ENCODE measurements at places on chromosomes 12 and 14.

DNA sequence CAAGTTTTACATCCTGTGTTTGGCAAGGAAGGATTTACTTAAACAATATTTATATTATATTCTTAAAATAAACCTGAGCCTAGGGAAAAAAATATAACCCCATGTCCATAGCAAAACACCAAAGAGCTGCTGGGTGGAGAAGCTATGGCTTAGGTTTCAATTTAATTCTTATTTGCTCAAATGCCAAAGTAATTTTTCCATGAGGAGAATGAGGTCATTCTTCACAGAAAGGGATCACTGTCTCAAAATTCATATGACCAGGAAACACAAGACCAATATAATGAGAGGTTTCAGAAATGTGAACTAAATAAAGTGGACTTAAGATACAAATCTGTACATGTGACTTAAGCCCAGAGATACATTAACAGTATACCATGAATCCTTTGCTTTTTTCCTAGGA, 195.0 kb downstream of the PHLDA1 start:
- DNase-seq, result no peak

DNA sequence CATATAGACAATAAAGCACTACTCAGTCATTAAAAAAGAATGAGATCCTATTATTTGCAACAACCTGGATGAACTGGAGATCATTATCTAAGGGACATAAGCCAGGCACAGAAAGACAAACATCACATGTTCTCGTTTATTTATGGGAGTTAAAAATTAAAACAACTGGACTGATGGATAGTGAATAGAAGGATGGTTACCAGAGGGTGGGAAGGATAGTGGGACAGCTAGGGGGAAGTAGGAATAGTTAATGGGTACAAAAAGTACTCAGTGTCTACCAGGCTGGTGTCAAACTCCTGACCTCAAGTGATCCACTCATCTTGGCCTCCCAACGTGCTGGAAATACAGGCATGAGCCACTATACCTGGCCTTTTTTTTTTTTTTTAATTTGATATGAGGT, 56.7 kb upstream of the KTN1 start:
- no peak for DNase-seq

- DNase-seq, result peak; percentile 20
Observed at GRCh38 chr14:104217486-104218360, 79.3 kb downstream of the KIF26A start.

DNA sequence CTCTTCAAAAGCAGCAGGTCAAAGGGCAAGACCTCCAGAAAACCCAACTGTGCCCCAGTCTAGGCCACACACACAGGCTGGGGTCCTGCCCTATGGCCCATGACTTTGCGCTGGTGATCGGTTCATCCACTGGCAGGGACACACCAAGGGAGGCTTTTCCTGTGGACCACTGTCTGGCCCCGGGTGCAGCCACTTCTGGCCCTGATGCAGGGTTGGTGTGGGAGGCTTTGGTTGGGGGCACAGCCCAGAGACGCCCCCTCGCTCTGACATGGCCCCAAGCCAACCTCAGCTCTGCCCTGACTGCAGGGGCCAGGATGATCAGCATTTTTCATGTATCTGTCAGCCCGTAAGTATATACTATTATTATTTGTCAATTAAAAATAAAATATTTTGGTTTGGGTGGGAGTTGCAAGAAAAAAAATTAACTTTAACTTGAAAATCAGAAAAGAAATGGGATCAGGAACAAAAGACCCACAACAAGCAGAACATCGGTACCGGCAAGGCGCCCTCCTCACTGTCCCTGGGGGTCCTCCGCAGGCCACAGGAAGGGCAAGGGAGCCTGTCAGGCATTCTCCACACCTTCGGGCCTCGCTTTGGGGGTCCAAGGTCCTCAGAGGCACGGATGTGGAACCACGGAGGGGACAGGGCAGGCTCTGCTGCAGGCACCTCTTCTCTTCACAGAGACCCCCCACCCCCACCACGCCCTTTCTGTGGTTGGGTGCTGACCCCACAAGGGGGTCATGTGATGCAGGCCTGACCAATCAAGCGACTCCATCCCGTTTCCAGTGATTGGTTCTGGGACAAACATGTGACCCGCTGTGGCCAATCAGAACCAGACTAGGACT, 181.5 kb upstream of the SFSWAP start:
- no peak for DNase-seq

DNA sequence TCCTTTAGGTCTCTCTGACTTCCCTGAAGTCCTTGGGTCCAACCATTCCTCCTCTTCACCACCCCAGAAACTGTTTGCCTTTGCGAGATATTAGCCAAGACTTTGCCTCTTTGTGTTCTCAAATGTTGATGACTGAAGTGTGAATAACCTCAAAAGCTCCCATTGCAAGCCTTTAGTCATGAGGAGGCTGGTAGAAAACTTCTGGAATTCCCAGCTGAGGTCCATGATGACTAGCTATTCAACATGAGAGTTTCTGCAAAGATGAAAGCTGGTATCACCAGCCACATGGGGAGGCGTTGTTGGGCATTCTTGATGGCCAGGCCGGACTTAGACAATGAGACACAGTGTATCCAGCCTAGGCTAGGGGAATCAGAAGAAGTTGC, 111.7 kb downstream of the TBX5 start:
- no peak for DNase-seq

DNA sequence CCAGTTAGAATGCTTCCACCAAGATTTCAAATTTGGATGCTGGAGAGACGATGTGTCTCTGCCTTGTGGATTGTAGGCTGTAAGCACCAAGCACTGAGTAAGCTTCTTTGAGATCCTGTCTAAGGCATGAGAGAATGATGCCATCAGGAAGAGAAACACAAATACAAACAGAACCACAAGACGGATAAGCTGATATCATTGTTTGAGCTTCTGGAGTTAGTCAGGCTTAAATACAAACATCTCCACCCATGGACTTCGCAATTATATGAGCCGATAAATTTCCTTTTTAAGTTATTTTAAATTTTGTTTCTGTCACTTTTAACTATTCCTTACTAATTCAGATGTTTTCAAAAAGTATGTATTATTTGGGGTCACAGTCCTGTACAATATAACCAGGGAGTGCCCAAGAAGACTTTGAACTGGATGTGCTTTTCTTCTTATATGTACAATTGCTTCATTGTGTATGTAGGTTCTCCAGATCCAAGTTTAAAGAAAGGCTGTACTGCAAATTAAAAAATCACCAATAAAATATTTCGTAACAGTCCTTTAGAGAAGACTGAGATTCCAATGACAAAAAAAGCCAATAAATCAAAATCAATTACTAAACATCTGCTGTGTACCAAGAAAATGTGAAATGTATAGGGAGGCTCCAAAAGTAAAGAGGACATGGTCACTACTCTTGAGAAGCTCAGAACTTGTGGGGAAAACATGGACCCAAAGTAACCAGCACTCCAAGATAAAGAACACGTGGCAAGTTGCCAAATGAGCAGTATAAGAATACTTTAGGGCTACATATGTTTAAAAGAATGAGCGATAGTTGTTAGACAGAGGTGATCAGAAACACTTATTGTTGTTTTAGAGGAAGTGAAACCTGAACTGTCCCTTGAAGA, 274.1 kb downstream of the ADAMTS20 start:
- no peak for DNase-seq

DNA sequence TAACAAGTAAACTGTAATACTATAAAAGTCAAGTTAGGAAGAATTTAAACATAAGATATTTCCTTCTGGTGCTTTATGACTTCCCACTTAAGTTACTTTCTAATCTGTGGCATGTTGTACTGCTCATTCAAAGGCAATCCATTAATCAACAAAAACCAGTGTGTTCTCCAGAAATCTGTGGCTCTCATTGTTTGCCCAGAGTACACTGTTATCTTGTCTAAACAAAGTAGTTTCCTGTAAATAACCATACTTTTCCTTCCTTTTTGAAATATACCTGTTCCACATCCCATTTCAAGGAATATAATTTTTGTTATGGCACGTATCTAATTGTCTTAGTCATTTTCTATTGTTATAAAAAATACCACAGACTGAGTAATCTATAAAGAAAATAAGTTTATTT, 184.1 kb downstream of the CCER1 start:
- DNase-seq, result no peak

DNA sequence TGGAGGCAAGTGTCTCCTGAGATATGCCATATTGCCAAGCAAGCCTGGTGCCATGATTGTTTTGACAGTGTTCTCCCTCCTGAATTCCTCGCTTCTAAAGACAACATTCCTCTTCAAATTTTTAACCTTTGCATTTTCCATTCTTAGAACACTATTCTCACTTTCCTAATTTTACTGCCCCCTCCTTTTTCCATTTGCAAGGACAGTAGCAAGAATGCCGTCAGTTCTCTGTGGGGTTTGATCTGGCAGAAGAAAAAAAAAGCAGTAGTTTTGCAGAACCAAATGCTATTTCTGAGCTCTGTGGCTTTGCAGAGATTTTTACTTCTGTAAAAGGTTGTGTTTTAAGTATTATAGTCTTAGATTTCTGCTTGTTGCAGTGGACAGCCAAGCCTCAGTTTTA, 295.2 kb downstream of the NUAK1 start:
- no peak for DNase-seq

GRCh38 chr12:48388460-48388859, 37.7 kb upstream of the ZNF641 start:
- no peak for DNase-seq

DNA sequence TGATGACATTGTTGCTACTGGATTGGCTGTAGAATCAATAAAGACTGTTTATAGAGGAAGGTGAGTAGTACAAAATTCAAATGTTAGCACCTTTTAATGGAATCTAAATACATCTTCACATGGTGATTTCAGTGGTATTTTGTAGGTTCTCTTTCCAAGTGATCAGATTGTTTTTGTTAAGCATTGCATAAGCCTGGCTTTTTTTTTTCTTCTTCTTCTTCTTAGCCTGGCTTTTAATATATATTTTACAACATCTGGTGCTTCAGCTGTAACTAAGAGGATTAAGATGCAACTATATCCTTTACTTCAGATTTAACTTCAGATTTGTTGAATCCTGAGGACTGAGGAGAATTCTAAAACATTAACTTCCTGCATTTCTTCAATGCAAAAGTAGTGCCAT, 57.3 kb upstream of the ATF1 start:
- no peak for DNase-seq

DNA sequence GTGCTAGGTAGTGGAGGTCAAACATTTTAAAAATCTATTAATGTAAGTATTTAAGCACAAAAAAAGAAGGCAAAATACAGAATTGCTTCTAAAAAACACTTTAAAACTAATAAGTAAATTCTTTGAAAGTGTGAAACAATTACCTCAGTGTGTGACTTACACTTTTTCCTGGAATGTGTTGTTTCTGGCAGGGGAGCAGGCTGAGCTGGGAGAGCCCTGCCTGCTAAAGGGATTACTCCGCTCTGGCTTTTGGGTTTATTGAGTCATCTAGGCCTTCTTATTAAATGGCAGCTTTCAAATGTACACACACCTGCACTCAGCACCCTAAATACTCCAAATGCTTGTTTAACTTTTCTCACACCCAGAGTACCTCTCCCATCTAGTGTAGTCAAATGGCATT, 279.8 kb downstream of the AKAP6 start:
- DNase-seq, result no peak

GRCh38 chr14:101000711-101001250, 97.3 kb upstream of the RTL1 start:
- DNase-seq, result no peak

DNA sequence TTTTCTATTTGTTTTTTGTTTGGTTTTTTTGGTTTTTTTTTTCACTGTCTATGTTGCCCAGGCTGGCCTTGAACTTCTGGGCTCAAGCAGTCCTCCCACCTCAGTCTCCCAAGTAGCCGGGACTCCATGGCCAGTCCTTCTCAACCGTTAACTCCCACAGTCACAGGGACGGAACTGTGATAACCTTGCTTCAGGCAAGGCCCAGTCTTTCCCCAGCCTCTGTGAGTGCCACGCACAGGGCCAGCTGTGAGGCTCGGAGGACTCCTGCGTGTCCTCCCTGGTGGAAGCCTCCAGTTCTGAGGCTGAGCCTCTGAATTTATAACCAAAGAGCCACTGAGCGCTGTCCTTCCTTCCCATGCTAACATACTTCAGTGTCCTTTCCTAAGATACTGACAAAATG, 23.7 kb downstream of the PSMC1 start:
- no peak for DNase-seq

GRCh38 chr12:82474798-82475184, 116.5 kb downstream of the METTL25 start:
- DNase-seq, result no peak

DNA sequence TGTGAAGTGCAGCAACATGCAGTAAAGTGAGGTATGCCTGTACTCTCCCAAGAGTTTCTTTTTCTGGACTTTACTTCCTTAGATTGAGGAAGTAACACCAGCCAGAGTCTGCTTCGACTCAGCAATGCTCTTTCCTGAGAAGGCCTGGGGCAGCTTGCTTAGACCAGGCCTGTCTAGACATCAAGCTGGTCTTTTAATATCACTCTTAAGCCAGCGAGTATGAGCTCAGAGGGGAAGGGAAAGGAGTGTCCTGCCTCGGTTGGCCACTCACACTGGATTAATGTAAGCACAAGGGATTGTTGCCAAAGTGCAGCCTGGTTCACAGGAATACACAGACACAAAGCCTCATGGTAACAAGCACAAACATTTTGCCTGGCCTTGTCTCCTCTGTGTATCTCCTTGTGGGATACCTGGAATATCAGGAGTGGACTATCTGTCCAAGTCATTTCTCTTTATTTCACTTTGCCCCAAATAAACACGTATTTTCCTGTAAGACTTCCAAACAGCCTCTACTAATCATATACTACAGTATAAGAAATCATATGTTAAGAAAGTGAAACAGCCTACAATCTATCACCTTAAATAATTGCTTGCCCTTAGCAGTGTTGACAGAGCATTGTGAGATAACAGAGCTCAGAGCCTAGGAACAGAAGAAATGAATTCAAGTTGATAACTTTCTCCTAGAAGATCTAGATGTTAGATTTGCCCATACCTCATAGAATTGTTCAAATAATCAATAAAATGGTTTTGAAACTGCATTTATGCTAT, 121.2 kb upstream of the DAAM1 start:
- DNase-seq, result no peak

DNA sequence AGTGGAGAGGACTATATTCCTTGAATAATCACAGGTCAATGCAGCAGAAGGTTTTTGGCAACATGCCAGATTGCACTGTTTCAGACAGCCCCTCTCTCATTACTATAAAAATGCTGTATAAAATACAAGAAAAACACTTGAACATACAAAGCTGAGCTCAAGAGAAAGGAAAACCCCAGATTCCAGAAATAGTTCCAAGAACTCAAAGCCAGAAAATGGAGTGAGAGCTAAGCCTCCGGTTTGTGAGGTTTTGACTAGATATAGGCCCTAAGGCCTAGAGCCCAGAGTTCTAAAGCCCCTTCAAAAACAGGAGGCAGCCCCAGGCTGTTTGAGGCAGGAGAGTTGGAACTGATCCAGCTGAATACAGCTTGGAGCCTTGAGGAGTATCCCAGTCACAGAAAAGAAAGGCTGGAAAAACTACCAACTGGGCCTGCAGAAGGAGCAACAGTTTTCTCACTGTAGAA, 29.4 kb upstream of the ACTN1 start:
- no peak for DNase-seq

All from glutamatergic neuron (in vitro differentiated cells).